Panc1 (cell line): ENCODE measurements at places on chromosomes 13 and 19.

DNA sequence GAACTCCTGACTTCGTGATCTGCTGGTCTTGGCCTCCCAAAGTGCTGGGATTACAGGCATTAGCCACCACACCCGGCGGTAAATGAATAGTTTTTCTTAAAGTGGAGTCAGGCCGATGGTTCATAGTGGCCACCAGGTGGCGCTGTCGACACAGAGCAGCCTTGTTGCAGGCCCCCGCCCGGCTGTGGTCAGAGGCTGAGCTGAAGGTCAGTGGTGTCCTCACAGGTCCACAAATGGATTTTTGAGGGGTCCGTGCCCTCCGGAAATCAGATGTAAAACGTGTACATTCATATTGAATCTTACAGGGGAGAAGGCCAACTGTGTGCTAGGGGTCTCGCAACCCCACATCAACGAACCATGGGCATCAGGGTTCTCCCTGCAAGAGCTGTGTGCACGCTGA is 13.4 kb upstream of the WDR18 start:
- DNase-seq = no peak

DNA sequence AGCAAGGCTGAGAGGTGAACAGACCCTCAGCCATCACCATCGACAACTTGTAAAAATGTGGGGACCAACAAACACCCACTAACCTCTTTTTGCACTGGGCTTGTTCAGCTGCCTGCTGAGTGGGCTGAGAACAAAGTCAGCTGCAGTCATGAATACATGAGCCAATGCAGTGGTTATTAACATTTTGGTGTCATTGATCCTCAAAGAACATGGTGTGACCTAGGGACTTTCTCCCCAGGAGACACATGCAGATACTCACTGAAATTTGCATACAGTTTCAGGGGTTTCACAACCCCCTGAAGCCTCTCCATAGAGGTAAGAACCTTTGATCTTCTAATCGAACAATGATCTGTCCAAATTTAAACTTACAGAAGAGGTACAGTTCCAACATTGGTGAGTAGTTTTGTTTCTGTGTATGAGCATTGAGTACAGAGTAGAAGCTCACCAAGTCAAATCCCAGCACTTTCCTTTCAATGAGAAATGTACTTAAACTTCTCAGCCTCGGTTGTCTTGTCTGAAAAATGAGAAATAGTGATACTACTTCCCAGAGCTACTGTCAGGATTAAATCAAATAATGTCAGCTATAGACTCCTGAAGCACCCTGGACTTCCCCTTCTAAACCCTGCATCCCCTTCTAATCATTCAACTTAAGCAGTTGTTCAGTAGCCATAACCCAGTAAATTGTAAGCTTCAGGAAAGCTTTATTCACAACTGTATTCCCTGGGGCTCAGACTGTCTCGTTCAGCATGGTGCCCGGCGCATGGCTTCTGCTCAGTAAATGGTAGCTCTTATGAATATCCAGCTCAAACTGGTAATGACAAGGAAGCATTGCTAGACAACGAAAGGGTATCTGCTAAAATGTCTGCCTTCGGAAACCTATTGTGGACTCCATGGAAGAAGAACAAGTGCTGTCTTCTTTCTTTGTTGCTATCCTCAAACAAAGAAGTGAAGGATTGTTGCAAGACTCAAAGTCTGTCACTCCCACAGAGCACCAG is 148.7 kb downstream of the FOXO1 start:
- no peak for DNase-seq

GRCh38 chr13:45108716-45109101 is 11.6 kb upstream of the GTF2F2 start:
- no peak for DNase-seq

DNA sequence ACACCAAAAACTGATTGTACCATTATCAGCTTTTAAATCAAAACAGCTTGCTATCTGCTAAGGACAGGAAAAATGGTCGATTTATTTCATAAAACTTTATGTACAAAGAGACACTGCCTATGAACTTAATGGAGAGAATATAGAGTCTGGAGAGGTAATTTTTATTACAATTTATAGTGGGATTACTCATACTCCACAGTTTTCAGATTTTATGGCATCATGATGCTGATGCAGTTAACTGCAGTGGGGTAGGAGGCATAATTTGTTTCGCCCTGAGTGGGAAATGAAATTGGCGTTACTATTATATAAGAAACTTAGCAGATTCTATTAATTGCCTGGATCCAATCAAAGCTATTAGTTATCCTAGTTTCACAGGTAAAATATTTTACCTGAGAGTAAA is 301.4 kb downstream of the KLF12 start:
- no peak for DNase-seq

- DNase-seq = no peak
Observed at GRCh38 chr13:109130093-109130835, 500.9 kb downstream of the MYO16 start.

DNA sequence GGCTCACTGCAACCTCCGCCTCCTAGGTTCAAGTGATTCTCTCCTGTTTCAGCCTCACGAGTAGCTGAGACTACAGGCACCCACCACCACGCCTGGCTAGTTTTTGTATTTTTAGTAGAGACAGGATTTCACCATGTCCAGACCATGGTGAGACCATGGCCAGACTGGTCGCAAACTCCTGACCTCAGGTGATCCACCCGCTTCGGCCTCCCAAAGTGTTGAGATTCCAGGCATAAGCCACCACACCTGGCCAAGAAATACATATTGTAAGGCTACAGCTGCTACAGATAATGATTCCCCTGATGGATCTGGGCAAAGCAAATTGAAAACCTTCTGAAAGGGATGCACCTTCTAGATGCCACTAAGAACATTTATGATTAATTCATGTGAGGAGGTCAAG is 17.8 kb downstream of the PLPP2 start:
- no peak for DNase-seq

GRCh38 chr13:88461272-88462009 is 790.3 kb downstream of the SLITRK5 start:
- no peak for DNase-seq

DNA sequence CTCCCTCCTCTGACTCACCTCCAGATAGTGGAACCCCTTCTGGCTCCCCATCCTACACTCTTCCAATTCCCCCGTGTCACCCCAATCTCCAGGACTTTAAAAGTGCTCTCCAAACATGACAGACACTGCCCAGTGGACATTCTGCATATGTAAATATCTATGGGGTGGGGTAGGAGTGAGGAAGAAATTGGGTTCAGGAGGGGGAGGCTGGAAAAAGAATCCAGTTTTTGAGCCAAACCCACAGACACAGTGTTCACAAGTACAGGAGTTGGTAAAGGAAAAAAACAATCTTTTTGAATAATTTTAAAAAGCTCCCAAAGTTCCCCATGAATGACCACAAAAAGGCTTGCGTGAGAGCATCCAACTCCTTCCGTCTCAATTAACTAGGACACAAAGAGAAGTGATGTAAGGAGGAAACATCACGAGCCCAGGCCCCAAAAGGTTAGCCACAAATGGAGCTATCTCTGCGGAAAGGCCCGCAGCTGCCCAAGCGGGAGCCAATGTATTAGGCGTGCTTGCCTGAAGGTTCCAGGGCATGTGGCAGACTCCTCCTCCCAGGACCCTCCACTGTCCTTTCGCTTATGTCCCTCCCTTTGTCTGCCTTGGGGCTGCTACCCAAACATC is 18.0 kb downstream of the ZC3H4 start:
- no peak for DNase-seq

GRCh38 chr13:37869756-37870488 is at the start of gene TRPC4:
TRPC4 (minus strand) TSS chr13:37869772; CDS start chr13:37783333, 86,439 bp downstream.
- DNase-seq = no peak

DNA sequence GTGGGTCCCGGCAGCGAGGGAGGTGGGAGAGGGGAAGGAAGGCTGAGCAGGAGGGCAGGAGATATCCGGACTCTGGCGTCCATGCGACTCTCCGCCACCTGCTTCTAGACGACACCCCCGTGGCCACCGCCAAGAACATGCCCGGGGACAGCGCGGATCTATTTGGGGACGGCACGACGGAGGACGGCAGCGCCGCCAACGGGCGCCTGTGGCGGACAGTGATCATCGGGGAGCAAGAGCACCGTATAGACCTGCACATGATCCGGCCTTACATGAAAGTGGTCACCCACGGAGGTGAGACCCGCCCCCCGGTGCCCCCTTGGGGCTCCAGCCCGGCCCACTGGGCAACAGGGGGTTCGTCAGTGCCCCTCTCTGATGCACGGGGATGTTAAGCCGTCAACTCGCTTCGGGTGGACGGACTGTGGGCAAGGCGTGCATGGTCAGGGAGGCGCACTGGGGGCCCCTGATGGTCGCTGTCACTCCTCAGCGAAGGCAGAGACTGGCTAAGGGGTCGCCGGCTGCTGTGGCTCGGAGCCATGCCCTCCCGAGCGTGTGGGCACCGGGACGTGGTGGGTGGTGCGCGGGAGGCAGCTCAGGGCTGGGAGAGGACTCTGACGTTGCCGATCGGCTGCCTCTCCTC is 25.1 kb upstream of the NMRK2 start:
- no peak for DNase-seq

DNA sequence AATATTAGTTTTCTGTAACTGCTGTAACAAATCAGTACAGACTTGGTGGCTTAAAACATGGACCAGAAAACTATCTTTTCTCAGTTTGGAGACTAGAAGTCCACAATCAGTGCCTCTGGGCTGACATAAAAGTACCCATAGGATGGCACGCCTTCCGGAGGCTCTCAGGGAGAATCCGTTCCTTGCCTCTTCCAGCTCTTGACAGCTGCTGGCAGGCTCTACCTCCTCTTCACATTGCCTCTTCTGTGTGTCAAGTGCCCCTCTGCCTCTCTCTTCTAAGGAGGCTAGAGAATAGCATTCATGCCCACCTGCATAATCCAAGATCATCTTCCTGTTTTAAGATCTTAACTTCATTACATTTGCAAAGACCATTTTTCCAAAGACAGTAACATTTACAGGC is 1194.2 kb downstream of the EFNB2 start:
- no peak for DNase-seq

- no peak for DNase-seq
Observed at GRCh38 chr19:2949939-2950285, 5.1 kb upstream of the ZNF77 start.

- DNase-seq = no peak
Observed at GRCh38 chr13:25691654-25692053, 319.9 kb downstream of the ATP8A2 start.

- no peak for DNase-seq
Observed at GRCh38 chr13:76036176-76036575, 400.0 kb downstream of the LMO7 start.

- DNase-seq = no peak
Observed at GRCh38 chr13:113887700-113888201, 23.9 kb upstream of the GAS6 start.

DNA sequence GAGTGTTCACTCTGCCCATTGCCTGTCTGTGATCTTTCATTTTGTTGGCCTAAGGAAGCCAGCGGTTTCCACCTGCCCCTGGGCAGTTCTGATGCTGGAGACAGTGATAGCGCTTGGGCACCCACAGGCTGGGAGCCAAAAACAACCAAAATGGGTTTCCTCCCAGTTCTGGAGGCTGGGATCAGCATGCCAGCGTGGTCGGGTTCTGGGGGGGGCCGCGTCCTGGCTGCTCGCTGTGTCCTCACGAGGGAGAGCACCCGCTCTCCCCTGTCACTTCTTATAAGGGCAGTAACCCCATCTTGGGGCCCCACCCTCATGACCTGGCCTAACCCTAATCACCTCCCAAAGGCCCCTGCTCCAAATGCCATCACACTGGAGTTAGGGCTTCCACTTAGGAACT is 67.9 kb downstream of the RAB20 start:
- no peak for DNase-seq

- no peak for DNase-seq
Observed at GRCh38 chr13:112903606-112904195, 65.3 kb upstream of the MCF2L start.

DNA sequence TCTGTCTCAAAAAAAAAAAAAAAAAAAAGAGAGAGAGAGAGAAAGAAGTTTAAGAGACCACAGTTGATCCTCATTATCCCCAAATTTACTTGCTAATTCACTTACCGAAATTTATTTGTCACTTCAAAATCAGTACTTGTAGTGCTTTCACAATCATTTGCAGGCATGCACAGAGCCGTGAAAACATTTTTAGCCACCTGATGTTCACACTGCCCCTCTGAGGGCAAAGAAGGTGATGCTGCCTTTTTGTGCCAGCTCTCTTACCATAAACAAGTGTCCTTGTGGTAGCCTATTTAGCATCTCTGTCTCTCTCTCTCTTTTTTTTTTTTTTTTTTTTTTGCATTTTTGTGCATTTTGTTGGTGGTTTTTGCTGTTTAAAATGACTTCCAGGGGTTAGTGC is 24.1 kb upstream of the CASP14 start:
- no peak for DNase-seq

- no peak for DNase-seq
Observed at GRCh38 chr13:93889430-93889951, 590.0 kb downstream of the DCT start.

- DNase-seq = no peak
Observed at GRCh38 chr19:32404213-32404932, 1.2 kb upstream of the DPY19L3 start.

DNA sequence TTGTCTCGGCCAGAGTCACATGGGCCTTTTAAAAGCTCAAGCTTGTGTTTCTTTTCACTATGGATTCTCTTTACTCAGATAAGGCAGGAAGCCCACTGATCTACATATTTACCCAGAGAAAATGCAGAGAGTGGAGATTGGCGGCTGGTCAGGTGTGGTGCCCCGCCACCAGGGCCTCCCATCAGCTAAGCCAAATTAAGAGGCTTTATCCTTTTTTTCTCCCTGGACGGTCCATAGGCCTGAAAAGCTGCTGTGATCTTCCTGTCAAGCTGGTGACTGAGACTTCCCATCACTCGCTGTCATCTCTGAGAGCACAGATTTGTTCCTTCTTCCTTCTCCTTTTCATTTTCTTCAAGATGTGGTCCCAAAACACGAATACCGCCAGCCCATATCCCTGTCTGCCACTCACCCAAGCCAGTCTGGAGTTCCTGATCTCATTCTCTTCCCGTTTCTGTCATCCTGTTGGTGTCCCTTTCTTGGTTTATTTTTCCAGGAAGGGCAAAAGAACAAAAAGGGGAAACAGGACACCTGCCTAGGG is 1.9 kb downstream of the SAFB start:
- no peak for DNase-seq

DNA sequence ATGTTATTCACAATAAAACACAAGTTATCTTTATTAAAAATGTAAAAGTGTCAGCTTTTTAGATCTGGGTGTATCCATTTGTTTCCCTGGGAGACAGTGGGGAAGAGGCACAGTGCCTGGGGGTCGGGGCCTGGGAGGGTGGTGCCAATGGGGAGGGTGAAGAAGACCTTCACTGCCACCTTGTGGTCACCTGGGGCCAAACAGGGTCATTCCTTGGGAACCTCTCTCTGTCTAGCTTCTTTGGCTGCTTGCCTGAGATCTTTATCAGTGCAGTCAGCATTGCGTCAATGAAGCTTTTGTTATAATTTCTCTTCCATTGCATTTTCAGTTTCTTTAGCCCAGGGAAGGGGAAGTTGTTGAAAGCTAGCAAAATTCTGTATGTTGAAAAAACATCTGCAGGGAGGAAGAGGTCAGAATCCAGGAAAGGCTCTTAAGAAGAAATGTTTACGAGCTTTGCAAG is 39.1 kb downstream of the PCDH8 start:
- DNase-seq = peak; percentile 43

DNA sequence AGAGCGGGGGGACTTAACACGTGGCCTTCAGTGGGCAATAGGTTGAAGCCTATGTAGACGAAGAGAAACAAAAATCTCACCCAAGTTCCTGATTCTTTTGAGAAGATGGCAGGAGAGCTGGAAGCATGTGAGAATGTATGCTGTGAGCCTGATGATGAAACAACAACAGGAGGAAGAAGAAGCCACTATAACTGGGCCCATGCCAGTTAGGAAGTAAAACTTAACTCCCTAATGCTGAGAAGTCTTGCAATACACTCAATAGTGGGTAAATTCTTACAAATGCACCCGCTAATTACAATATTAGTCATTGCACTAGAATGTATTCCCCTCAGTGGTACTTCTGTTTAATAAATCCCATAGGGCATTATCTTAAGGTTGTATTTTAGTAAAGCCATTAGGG is 9.1 kb downstream of the PCDH17 start:
- no peak for DNase-seq
